Stimulated activated CD8-positive, alpha-beta memory T cell treated with anti-CD3 and anti-CD28 coated beads, Interleukin-12 subunit alpha, Interleukin-12 subunit beta, amount 100 ng/mL, for 4 hours (primary cell): ENCODE measurements at places on chromosomes 4 and X.

DNA sequence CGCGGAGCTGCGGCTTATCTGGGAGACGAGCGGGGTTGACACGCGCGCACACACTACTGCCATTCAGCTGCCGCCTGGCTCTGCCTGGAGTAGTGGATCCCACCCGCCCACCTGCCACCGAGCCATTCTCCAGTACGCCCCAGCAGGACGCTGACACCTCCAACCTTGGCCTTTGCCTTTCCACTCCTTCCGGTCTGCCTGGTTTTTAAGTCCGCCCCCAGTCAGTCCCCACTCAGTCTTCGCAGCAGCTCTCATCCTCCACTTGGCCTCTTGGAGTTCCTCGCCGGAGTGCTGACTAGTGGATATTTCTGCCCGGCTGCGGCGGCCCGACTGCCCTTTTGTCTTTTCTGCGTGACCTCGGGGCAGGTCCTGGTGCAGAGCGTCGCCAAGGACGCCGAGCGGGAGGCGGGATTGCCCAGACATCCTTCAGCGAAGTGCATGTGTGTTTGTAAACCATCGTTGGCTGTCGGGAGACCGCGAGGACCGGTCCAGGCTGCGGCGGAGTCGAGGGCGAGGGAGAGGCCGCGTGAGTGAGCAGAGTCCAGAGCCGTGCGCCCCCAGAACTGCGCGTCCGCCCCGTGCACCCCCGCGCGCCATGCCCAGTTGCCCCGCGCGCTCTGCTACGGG lies 1.1 kb downstream of the SLIT2 start:
- DNase-seq: no peak

DNA sequence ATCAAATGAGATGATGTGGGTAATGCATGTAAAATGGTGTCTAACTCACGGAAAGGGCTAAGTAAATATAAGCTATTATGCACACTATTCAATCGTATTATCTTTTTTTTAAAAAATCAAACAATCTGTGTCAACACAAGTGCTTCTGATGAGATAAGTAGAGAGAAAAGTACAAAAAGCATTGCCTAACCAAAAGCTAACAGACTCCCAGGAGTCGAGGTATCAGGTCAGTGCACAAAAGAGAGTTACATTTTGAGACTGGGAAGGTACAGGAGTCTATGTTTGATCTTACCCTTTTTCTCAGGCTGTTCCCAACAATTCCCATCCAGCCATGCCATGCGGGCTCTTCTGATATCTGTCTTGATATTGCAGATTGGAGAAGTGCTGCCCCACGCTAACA lies 203.3 kb upstream of the ZIC3 start:
- no peak for DNase-seq

- no peak for DNase-seq
Observed at GRCh38 chr4:115780835-115781234, 667.4 kb upstream of the NDST4 start.

- DNase-seq: no peak
Observed at GRCh38 chrX:8504451-8504850, 39.8 kb downstream of the VCX3B start.

DNA sequence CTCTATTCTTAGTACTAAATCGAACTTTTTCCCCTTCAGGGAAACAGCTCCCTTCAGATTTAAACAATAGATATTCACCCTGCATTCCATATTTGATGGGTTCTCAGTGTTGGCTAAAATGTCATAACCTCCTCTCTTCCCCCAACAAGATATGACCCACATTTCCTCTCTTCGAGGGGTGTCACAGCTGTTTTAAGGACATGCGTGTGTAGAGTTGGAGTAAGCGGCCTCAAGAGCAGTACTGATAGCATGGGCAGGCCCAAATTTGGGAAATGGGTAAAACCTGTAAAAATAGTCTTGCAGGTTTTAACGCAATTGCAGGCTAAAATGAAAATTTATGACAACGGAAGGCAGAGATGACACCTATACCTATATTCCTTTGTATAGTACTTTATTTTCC lies 28.7 kb downstream of the SAT1 start:
- DNase-seq: no peak

- no peak for DNase-seq
Observed at GRCh38 chr4:101419336-101420135, 72.2 kb upstream of the PPP3CA start.

- no peak for DNase-seq
Observed at GRCh38 chrX:155048977-155049619, 21.8 kb downstream of the CMC4 start.

GRCh38 chrX:110123331-110123782 lies 120.4 kb downstream of the TMEM164 start:
- DNase-seq: no peak

- no peak for DNase-seq
Observed at GRCh38 chr4:106541253-106541652, 172.7 kb upstream of the GIMD1 start.

- DNase-seq: no peak
Observed at GRCh38 chr4:78766650-78767049, 9.5 kb upstream of the BMP2K start.
